ENCODE measurements at places on chromosomes 4 and X.
A peak's percentile ranks its signal among the peaks of the same experiment; 100 is the strongest.

DNA sequence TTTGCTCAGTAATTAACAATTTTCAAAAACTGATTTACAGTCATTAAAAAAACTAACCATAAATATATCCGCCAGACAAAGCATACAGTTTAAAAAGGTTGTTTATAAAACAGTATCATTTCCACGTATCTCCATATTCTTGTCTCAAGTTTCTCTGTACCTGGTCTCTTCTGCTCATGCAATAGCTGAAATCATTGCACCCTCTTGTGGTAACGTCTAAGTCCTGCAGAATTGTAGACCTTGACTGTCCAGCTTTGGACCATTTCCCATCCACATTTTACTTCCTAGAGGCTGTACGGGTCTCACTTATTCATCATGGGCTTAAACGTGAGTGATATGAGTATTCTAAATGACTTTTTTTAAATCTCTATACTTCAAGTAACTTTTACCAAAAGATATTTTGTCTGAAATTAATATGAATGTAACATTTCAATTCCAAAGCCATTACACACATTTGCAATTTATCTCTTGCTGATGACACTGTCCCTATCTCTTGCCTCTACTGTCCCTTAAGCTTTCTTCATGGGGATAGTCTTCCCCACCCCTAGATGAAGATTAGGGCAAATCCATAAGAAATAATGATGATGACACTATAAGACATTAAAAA lies 118.5 kb downstream of the BTC start:
- DNase-seq = peak; percentile 49

- DNase-seq = no peak
Observed at GRCh38 chrX:46278572-46278971, 266.6 kb downstream of the ZNF674 start.

GRCh38 chr4:39154009-39154408 lies 28.3 kb upstream of the WDR19 start:
- DNase-seq = no peak

DNA sequence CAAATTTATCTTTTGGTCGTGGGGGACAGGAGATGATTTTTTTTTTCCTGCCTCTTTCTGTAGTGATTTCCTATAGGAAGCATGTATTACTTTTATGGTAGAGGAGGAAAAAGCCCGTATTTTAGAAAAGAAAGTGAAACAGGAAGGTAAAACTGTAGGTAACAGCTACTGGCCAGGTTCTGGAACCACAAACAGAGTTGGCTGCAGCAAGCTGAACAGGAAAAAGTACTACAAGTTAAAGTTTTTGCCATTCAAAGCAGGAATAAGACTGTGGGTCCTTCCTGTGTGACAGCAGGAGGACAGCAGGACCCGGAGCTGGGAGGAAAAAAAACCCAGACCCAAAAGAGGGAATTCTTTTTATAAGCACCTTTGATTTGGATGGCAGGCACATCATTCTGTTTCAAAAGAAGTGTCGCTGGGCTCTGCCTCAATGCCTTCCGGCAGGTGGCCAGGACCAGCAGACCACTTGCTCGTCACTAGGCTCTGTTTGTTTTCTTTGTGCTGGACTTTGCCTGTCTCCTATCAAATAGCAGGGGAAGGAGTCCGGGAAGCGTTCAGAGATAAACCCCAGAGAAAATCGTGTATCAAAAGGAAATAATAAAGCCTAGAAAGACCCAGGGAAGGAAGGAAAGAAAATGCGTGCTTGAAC lies 277.9 kb downstream of the ADGRA3 start:
- no peak for DNase-seq

- no peak for DNase-seq
Observed at GRCh38 chrX:14738643-14739042, 134.2 kb downstream of the FANCB start.

DNA sequence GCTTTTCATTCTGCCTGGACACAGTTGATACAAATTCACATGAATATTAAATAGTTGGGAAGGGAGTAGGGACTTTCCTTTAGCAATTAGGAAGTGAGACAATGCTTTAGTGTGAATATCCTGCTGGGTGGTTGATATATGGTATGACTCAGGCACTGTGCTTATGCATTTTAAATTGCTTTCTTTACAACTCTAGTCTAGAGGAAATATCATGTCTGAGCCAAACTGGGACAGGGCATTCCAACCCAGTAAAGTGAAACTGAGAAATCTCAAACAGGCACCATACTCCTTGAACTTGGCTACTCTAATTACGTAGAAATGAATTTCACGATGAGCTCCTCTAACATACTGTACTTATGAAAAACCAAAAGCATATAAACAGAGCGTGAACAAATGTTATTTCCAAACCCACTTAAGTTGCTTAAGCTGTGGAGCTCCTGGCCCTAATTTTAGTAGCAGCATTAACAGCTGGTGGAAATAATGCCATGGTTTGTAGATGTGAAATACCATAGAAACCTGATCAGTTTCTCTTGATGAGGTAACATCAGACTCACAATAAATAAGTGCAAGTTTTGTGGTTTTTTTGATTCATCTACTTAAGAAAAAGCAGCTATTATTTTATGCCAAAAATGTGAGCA lies 242.9 kb upstream of the GK2 start:
- no peak for DNase-seq

DNA sequence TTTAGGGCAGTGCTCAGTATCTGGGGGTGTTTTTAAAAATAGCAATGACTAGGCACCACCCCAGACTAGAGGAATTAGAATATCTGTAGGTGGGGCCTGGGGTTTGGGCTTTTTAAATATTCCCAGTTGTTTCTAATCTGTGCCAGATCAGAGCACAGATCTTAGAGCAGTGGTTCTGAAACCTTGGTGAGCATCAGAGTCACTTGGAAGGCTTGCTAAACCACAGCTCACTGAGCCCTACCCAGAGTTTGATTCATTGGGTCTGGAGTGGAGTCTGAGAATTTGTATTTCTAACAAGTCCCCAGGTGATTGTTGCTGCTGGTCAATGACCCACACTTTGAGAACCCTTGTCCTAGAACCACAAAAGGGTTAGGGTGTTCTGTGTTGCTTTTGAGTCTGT lies 16.7 kb downstream of the HADH start:
- DNase-seq = no peak

DNA sequence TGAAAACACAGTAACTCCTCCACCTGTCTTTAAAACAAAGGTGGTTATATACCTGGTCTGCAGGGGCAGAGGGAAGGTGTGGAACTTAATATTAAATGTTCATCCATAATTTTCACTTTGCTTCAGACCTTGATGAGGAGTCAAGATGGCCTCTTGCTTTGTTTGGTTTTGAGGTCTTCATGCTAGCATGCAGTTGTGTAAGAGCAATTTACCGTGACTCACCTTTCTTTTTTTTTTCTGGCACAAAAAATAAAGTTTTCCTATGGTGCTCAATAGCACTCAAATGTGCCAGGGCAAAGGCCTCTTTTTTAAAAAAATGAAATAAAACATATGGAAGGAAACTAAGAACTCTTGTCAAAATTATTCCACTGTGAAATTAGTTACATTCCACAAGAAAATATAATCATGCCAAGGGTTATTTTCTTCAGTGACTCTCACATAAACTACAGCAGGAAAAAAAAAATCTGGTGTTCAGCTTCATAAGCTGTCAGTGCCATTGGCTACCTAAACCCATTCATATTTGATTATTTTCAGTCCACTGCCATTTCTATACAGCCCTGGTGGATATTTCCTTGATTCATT lies 128.2 kb downstream of the SLC7A11 start:
- no peak for DNase-seq

DNA sequence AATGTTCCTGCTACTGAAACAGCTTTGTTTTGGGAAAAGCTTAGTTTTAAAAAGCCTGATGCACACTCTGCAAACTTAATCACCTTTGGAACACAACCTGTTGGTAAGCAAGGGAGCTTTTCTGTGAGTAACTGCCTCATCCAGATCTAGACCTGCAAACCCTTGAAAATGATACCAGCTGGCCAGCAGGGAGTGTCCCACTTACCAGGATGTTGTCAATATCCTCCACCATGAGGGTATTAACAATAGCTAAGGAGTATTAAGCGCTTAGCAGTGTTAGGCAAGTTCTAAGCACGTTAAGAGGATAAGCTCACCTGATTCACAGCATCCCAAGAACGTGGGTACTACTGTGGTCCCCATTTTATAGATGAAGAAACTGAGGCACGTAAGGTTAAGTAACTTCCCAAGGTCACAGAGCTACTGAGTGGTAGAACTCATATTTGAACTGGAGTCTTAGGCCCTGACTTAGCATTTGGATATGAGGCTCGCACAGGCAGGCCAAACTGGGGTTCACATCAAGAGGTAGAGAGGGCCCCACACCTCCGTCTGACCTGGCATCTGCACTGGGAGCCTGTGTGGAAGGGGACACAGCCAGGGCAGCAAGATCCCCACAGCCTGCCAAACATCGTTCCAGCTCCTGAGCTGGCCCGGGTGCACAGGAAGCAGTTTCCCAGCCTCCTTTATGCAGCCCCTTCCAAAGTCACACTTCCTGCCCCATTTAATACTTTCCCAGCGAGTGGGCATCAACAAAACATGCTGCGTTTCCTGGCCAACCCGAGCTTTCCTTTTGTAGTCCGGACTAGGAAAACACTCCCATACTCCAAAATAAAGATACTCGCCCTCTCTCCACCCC lies 32.7 kb downstream of the IRF2 start:
- DNase-seq = no peak

- DNase-seq = no peak
Observed at GRCh38 chrX:118566359-118566758, 70.7 kb downstream of the DOCK11 start.

DNA sequence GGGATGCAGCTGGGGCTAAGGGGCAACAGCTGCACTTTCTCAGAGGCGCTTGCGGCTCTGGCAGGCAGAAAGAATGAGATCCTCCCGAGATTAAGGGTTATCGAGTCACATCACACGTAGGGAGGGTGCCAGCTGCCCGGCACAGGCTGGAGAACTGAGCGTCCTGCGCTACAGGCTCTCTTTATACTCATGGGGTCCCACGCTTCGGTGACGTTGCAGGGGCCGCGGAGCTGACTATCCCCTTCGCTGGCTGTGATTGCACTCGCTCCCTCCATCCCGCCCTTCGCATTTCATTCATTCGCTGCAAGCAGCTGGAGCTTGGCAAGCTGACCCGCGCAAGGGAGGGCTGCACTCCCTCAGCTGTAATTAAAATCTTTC lies at the start of gene TACR3:
TACR3 (minus strand) TSS at position 156 of the 378 bp plus-strand sequence. CDS start 310 bp downstream, outside the sequence.
- DNase-seq = no peak

DNA sequence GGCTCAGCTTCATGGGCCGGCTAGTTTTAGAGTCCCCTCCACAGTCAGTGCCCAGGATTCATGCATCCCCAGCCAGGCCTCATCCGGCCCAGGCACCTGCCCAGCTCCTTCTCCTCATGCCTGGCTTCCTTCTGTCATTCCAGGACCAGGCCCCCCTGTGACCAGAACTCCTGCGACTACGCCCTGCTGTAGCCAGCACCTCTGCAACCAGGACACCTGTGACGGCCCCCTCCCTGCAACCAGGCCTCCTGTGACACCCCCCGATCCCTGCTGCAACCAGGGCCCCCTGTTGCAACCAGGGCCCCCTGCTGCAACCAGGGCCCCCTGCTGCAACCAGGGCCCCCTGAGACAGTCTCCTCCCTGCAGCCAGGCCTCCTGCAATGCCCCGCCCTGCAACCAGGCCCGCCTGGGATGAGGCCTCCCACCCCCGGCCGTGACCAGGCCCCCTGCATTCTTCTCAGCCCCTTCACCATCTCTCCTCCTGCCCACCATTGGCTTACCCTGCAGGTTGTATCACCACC lies 46.8 kb downstream of the HTRA3 start:
- no peak for DNase-seq

DNA sequence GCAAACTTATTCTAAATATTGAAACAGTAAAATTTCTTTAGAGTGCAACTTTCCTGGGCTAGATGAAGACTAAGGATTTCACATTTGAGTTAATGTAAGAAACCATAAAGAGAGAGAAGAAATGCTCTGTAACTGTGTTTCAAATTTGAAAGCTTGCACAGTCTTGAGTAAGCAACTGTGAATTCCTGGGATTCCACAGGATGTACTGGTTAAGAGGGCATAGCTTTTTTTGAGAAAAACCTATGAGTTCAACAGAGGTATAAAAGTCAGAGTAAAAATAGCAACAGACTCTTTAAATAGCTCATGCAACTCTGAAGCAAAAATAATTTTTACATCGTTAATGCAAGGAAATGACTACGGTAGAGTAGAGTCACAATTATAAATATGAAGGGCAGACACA lies 25.5 kb downstream of the ZNF330 start:
- no peak for DNase-seq

Data from RPMI8226 (cell line).